SIG-M5 (cell line): ENCODE measurements at places on chromosomes 2 and 18.
A peak's percentile ranks its signal among the peaks of the same experiment; 100 is the strongest.

DNA sequence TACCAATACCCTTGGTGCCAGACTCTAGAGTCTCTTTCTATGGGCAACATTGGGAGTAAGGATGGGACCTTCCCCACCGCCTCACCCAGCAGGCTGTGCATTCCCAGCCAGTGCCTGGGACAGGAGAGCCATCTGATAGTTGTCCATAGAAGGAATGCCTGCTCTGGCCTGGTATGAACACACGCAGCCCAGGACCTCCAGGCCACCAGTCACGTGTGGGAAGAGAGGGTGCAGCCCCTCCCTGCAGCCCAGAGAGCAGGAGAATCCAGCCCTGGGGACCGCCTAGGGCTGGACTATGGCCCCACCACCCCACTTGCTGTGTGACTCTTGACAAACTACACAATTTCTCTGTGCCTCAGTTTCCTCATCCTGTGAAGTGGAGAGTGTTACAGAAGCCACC, 52.5 kb upstream of the ID2 start:
- DNase-seq: no peak

DNA sequence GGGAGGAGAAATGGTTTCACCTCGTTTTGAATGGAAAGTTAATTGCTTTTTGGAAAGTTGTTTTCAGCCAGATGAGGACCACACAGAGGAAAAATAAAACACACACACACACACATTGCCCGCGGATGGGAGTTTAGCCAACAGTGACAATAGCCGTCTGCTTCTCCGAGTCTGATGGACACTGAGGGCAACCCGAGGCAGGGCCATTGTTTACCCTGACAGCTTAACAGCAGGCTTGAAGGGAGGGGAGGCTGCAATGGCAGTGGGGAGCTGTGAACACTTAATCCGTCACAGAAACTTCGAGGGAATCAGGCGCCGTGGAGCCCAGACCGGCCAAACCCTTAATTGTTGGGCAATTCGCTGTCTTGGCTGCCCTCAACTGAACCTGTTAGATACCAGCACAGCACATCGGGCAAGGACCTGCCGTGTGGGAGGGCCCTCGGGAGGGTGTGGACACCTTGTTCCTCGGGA, 145.9 kb downstream of the ACKR3 start:
- DNase-seq: no peak

GRCh38 chr2:113219889-113220641, 46.3 kb downstream of the PSD4 start:
- no peak for DNase-seq

DNA sequence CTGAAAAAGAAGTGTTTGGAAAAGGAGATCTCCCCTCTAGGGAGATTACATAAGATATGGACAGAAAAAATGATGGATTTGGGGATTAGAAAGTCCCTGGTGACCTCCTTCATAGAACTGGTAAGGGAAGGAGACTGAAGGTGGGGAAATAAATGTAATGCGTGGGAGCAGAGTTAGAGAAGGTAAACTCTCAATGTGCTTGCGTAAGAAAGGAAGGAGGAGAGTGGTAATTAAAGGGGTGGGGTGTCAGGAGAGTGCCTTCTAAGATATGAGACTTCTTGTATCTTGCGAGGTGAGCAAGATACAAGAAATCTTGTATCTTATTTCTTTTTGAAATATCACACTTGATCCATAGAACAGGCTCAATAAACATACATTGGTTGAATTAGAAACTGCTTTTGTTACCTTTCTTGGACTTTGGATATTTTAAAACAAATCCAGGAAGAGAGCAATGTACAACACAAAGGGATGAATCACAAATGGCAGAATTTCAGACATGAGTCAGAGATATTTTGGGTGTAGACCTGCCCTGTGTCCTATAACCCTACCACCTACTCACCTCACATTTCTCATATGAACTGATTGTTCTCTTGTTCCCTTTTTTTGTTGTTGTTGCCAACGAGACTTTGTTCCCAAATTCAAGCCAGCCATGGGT, 342.4 kb downstream of the INSIG2 start:
- DNase-seq: no peak

DNA sequence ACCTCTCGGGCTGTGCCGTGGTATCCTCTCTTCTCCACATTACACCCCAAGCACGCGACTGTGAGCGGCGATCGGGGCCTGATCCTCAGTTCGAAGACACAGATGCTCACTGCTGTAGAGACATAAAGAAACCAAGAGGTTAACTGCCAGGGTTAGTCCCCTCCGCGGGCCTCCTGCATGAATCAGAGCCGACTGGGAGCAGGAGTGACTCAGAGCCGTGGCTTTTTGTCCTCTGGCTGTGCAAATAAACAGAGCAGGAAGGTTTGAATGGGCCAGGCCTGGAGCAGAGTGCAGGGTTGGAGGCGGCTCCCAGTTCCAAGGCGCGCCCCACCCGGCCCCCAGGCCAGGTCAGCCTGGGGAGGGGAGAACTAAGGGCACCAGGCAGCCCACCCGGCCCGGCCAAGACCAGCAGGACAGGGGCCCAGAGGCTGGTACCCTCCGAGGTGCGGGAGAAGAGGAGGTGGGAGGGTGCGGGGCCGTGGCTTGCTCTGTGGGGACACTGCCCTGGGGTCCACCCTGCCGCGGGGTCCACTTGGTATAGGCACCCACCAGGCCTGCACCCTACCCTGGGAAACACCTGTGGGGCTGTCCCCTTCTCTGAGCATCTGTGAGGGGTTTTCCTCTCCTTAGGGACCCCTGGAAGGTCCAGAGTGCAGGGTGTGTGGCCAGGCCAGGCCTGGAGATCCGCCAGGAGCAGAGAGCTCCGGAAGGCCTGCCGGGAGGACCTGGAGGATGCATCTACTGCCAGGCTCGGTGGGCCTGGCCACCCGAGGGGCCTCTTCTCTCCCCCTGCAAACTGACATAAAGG, 16.5 kb downstream of the TWIST2 start:
- no peak for DNase-seq

DNA sequence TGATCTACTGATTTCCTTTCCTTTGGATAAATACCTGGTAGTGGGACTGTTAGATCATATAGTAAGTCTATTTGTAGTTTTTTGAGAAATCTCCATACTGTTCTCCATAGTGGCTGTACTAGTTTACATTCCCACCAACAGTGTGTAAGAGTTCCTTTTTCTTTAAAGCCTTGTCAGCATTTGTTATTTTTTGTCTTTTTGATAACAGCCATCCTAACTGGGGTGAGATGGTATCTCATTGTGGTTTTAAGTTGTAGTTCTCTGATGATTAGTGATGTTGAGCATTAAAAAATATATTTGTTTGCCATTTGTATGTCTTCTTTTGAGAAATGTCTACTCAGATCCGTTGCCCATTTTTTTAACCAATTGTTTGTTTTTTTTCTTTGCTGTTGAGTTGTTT, 33.9 kb upstream of the EPG5 start:
- DNase-seq: no peak

- DNase-seq: no peak
These were observed 135.8 kb downstream of the COPS8 start for GRCh38 chr2:237221443-237221842.

GRCh38 chr2:20525041-20526035, 78.5 kb downstream of the RHOB start:
- DNase-seq: no peak

DNA sequence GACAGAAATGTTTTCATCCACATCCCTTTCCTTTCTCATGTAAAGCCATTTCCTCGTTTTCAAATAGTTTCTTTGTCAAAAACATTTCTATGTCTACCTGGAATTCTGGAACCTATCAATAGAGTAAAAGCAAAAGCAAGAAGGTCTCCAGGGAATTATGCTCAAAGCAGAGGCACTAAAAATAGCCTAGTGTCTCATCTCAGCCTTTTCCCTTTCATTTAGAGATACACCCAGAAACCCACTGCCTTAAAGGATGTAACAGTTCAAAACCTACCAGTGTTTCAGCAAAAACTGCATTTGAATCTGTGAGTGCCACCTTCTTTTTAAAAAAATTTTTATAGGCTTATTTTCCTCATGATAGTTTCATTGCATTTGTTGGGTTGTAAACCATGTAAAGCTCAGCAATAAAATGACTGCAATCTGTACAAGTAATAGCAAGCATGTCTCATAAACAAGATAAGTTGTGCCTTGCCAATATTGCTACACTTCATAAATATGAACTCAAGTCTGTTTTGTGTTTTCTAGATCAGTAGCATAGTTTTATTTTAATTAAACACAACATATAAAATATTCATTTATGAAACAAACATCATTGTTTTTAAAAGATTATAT, 927.3 kb upstream of the ACVR2A start:
- DNase-seq: no peak

DNA sequence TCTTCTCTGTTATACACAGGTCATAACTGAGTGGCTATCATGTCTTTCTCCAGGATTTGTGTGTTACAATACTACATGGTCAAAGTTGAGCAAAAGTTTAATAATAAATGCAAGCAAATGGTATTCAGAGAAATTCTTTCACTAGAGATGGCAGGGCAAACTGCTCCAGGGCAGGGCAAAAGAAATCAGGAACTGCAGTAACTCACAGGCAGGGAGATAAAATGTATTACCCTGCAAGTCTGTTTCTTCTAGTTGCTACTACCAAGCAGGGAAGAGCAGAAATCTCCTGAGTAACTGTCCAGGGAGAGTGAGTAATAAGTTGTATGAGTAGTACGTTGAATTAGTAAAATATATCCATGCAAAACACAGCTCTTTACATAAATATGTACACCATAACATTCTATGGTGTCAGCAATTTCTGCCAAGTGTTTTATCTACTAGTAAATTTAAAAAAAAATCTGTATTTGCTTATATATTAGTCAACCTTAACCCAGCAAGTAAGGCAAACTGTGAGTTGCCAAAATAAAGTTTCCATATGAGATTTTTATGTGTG, 404.1 kb downstream of the ZEB2 start:
- DNase-seq: no peak

- DNase-seq: no peak
These were observed 9.5 kb downstream of the NFATC1 start for GRCh38 chr18:79405019-79405780.

GRCh38 chr2:171547720-171548119, 25.4 kb downstream of the CYBRD1 start:
- no peak for DNase-seq

DNA sequence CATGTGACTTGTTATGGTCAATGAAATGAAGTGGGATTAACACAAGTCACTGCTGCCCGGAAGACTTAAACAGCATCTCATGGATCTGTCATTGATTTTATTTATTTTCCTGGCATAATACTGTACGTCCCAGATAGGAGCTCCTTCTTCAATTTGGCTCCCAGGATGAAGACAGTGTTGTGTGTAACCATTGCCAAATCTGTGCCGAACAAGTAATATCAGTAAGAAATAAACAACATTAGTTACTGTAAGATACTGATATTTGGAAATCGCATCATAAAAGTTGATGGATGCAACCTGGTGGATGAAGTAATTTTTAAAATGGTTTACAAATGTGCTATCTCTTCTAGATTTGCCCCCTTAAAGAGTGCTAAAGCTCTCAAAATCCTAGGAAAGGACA, 419.0 kb upstream of the MMADHC start:
- no peak for DNase-seq

DNA sequence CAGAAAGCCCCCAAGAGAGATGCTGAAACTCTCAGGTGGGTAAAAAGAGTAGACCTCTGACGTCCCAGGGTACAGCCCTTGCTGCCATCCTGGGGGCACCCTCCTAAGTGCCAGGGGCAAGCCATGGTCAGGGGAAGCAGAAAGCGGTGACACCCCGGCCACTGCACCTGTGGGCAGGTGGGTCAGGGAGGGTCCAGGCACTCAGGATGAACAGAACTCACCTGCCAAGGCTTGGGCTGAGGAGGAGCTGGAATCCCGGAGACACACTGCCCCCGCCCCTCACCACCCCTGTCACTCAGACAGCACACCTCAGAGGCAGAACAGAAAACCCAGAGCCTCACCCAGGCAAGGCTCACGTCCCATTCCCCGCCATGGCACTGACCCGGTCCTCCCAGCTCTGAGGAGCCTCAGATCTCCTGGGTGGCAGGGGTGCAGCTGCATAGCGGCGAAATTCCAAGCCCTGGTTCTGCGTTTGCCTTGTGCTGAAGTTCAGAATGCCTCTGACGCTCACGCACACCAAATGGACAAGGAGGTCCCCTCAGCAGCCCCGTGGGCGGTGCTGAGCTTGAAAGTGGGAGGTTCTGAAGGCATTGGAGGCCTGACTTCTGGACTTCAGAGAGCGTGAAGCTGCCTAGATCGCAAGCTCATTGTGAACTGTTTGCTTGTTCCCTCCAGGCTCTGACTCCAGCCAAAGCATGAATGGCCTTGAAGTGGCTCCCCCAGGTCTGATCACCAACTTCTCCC, 4.3 kb downstream of the GPR17 start:
- no peak for DNase-seq

DNA sequence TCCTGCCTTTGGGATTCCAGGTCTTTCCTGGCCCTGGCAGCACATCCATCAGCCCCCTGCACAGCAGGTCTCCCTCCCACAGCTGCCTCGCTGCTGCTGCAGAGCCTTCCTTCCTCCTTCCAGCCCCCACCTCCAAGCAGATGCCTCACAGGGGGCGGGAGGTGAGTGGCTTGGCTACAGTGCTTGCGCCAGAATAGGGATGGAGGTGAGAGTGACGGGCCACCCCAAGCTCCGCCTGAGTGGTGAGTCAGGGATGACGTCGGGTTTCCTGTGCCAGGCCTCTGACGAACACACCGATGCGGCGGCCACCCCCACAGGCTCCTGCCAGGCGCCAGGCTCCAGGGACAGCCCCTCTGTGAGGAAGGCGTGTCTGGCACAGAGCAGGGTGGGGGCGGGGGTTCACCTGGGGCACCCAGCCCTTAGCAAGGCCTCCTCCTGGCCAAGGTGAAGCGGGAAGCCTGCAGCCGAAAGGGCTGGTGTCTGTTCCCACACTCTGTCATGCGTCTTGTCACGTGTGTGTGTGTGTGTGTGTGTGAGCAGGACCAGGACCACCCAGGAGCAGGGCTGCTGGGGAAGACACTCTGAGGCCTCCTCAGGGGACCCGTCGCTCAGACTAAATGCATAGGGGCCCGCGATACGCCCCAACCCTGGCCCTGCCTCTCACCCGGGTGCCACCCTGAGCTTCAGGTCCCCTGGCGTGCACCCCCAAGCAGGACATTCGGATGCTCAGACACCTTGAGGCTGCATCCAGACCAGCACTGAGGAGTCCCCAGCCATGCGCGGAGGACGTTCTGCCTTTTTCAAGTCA, 3.4 kb upstream of the DUSP2 start:
- peak; percentile 36 for DNase-seq

GRCh38 chr2:224975761-224976160, 66.5 kb downstream of the DOCK10 start:
- no peak for DNase-seq

DNA sequence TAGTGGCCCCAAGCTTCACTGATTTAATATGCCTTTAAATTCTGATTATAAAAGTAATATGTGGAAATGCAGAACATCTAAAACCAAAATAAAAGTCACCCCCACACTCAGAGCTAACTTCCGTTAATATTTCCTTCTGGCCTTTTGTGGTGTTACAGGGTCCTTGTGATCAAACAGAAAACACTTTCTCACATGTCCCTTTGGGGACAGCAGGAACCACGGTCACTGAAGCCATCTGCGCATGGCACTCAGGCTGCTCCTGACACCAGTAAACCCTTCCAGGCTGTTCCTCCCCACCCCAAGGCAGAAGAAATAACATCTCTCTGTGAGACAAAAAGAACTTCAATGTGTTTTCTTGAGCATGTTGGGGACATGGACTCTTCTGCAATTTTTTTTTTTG, 25.1 kb upstream of the GPR17 start:
- no peak for DNase-seq

- no peak for DNase-seq
These were observed 185.5 kb downstream of the PTGR3 start for GRCh38 chr18:75023473-75023872.

- DNase-seq: no peak
These were observed 67.8 kb downstream of the STK39 start for GRCh38 chr2:168179592-168179991.
